ENCODE measurements at places on chromosomes 7 and 10. TPM values are rescaled to one million over a fixed set of nuclear protein-coding genes. Genes with fewer than 3 reads are reported as not detected.

GRCh38 chr7:47521011-47521795, 60.7 kb downstream of the TNS3 start:
- DNase-seq: no peak

GRCh38 chr7:153017223-153017622, 257.7 kb downstream of the ACTR3B start:
- no peak for DNase-seq

GRCh38 chr10:99927721-99928280, 81.9 kb downstream of the DNMBP start:
- DNase-seq: no peak

- peak; percentile 22 for DNase-seq
Measured at GRCh38 chr7:75756991-75757676, 14.9 kb downstream of the CCL26 start.

KLLN gene
- 0.27 TPM for total RNA-seq

TSPAN13 gene
- total RNA-seq: 81.1 TPM

DNA sequence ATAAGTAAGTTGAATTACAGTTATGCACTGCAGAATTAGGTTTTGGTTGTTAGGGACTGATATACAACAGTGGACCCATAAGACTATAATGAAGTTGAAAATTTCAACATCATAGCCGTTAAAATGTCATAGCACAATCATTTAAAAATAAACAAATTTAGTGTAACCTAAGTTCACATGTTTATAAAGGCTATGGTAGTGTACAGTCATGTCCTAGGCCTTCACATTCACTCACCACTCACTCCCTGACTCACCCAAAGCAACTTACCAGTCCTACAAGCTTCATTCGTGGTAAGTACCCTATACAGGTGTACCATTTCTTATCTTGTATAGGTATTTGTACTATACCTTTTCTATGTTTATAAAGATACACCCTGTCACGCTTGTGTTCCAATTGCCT, 113.7 kb downstream of the RAB11FIP2 start:
- no peak for DNase-seq

- DNase-seq: no peak
Measured at GRCh38 chr7:21417647-21418046, 10.2 kb upstream of the SP4 start.

ADAM22 gene
- total RNA-seq: 91.9 TPM

DNA sequence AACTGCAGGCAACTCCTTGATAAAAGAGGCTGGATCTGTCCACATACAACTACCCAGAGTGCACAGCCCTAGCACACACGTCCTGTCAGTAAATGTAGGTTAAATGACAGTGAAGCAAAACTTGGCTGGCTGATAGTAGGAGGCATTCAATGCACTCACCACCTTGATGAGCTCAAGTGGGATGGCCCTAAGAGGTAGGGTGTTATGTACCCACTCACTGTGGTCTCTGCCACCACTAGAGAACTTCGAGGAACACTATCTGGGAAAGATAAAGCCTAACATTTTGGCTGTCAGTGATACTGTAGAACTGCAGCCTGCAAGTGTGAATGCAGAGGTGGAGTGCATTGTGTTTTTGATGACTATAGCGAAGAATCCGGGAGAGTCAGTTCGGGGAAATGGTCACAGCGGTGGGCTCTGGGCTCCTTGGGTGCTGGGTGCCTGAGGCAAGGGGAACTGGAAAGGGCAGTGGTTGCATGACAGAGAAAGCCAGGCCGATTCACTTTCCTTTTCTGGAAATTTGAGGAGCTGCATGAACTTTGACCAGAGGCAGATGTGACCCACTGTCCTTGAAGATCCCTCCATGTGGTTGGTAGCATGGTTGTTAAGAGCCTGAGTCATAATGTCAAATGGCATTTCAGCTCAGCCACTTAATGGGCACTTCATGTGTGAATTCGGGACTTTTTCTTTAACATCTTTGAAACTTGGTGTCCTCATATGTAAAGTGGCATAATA, 93.1 kb upstream of the ZPBP start:
- DNase-seq: no peak

HEPACAM2 gene
- not detected for total RNA-seq

DNA sequence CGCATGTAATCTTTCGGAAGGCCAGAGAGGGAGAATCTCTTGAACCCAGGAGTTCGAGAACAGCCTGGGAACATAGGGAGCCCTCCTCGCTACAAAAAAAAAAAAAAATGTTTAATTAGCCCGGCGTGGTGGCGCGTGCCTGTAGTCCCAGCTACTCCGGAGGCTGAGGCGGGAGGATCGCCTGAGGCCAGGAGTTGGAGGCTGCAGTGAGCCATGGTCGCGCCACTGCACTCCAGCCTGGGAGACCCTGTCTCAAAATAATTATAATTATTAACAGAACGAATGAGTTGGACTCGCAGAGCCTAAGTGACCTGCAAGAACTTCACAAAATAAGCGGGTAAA, 794 bp downstream of the PCGF6 start:
- DNase-seq: peak; percentile 19

- no peak for DNase-seq
Measured at GRCh38 chr7:30841025-30841735, 70.0 kb downstream of the MINDY4 start.

LIPJ gene
- total RNA-seq: 0.22 TPM

DNA sequence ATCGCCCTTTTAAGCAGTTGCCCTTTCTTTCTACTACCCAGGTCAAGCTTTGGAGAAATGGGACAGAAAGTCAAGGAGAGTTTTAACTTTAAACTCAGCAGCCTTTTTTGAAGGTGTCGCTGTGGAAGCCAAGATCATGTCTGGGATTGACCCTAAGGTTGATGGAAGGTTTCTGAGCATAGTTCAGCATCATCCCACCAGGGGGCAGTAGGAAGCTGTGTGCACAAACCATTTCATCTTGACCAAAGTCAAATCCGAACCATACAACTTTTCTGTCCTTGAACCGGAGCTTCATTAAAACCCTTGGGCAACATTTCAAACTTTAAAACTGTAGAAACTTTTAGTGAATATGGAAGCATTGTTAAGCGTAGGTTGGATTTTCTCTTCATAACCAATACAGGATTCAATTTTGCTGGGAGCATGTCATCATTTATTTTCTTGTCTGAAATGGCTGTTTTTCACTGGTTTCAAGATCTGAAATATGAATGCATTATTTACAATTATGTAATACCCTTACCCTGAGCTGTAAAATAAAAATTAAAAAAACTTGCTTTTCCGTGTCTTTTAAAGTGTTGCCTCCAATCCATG, 214.4 kb upstream of the KIAA1217 start:
- DNase-seq: peak; percentile 78

DNA sequence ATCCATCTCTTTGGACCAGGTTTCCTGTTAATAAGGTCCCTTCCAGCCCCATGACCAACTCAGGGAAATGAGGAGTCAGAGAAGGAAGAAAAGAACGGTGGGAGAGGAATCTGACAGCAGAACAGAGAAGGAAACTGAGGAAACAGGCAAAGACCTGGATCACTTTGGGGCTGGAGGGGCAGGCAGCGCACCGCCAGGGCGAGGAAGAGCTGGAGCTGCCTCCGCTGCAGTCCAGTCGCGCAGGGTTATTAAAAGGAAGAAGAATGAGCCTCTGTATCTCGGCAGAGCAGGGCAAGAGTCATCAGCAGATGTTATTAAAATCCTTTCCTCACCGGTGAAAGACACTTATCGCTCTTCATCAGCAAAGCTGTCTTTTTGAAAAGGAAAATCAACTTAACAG, 37.7 kb upstream of the R3HCC1L start:
- DNase-seq: no peak

Measured in glutamatergic neuron (in vitro differentiated cells).